Stimulated activated CD8-positive, alpha-beta memory T cell treated with anti-CD3 and anti-CD28 coated beads, Interleukin-15, amount 100 ng/mL, for 48 hours (primary cell): ENCODE measurements at places on chromosomes 3 and 15.

DNA sequence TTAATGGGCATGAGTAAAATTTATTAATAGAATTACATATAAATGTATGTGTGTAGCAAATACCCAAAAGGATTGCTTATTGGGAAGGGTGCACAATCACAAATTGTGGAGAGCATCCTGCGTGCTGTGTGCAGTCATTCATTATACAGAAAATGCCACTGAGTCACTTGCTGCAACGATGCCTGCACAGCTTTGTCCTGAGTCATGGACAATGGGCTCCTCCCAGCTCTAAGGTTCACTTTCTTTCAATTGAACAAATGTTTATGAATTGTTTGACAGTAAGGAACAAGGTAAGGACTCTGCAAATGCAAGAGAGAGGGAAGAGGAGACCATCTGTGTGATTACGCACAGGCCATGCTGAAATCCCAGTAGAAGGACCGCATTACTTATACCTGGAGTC lies 18.7 kb downstream of the CFAP161 start:
- no peak for DNase-seq

GRCh38 chr3:122937745-122938144 lies 89.8 kb downstream of the SEMA5B start:
- no peak for DNase-seq

DNA sequence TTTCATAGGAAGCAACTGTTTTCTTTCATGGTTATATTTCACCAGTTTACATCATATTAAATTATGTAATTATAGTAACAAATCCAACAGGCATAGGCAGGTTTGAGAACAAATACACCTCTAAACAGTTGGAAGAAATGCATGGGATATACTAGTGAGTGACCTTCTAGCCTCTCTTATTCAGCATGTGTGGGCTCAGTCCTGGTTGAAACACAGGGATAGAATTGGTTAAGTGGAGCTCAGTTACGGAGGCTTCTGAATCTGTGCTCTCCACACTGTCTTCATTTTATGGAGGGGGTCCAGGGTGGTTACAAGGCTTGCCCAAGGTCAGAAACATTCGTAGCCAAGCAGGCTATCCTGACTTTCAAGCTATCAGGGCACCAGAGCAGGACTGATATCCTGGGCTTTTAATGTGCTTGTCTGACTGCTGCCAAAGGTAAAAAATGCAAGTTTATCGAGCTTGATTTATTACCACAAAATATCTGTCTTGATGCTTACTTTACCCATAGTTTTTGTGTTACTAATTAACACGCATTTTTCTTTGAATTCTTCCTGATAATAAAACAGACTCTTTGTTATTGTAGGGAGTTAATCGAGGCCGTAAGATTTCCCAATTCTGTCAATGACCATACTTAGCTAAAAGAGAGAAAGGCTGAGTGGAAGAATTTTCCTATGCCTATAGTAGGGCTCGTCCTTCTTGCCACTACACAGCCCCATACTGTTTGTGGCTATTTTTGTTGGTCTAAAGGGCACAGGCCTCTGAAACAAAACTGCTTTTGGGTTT lies 89.6 kb downstream of the FILIP1L start:
- DNase-seq = no peak

GRCh38 chr15:91694131-91694830 lies 159.2 kb upstream of the SLCO3A1 start:
- DNase-seq = no peak

DNA sequence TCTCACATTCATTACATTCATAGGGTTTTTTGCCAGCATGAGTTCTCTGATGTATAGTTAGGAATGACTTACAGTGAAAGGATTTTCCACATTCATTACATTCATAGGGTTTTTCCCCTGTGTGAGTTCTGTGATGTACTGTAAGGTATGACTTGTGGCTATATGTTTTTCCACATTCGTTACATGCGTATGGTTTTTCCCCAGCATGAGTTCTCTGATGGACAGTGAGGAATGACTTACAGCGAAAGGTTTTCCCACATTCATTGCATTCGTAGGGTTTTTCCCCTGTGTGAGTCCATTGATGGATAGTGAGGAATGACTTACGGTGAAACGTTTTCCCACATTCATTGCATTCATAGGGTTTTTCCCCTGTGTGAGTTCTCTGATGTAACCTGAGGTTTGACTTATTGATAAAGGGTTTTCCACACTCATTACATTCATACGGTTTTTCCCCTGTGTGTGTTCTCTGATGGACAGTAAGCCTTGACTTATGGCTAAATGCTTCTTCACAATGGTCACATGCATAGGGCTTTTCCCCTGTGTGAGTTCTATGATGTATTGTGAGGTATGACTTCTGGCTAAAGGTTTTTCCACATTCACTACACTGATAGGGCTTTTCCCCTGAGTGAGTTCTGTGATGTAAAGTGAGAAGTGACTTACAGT lies 47.4 kb downstream of the ZNF717 start:
- DNase-seq = no peak

DNA sequence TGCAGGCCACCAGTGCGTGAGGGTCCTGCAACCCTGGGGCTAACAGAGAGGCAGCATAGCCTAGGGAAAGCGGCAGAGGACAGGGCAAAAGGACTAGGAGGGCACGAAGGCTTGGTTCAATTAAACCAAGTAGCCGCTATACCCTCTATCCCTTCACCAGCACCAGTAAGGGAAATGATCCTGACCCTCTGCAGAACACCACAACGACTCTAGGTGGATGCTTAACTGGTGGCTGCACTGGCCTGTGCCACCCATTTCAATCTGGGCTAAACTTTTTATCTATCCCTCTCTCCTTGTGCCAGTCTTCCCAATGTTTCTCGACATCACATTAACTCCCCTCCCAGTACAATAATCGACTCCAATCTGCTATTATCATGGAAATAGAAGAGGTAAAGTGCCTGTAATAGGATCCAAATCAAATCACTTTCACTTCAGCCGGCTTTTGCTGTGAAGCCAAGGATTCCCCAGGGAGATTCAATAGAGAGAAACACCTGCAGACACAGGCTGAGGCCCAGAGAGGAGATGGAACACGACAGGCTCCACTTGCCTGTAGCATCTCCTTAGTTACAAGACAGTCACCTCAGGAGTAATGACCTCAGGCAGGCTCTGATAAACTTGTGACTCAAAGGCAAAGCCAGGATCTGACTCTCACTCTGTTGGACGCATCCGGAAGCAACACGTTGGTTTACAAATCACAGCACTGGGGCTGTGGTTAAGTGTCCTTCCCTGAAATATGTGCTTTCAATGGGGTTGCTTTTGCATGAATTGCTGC lies 791.6 kb upstream of the ARRDC4 start:
- no peak for DNase-seq

GRCh38 chr3:190224456-190224855 lies 97.8 kb downstream of the CLDN1 start:
- DNase-seq = no peak

DNA sequence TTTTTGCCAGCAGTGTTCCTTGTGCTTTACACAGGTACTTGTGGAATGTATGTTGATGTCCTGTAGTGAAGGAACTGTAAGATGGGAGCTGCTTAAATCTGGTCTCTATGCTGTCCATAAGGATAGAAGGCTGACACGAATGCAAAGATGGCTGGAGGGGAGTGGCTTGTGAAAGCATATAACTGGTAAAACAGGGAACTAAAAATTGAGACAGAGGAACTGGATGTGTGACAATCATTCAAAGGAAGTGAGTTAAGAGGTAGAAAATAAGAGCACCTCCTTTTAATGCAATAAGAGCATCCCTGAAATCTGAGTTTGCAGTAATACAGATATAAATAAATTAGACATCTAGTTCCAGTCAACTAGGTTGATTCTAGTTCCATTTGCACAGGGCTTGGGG lies 35.2 kb downstream of the RNF13 start:
- no peak for DNase-seq
